ENCODE measurements at places on chromosomes 1 and 21. TPM values are rescaled to one million over a fixed set of nuclear protein-coding genes. Genes with fewer than 3 reads are reported as not detected.
A peak's percentile ranks its signal among the peaks of the same experiment; 100 is the strongest.

DNA sequence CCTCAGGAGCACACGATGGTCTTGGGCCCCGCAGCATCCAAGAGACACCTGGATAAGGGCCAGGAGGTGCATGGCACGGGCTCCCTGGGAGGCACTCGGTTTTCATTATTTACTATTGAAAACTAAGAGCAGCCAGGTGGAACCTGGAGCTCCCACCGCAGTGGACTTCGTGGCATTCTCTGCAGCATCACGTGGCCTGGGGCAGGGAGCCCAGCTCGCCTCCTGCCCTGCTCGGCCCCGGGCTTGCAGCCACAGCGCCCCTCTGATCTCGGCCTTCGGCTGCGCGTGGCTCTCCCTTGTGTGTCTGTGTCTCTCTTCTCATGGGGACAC is 121.6 kb downstream of the SIK1 start:
- no peak overlapping the region for H3K4me3 ChIP-seq
- H3K27me3 ChIP-seq, result peaks cover 3% of the 10 kb centered on the region
- H3K4me1 ChIP-seq, result peaks cover 14% of the 10 kb centered on the region
- H3K27ac ChIP-seq, result no peak overlapping the region
- no peak for DNase-seq

DNA sequence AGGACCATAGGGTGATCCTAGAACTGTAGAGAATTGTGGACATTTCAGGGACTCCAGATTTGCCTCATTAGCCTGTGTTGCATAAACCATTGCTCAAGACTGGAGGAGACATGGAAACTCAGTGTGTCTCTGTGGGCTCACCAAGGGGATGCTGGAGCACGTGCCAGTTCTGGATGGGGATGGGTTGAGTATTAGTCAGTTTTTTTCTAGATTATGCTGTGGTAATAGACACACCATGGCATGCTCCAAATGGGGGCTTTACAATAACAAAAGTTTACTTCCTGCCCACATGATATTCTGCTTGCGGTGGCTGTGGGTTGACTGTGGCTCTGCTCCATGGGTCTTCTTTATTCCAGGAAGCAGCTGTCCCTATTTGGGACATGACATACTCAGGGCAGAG is 125.4 kb downstream of the FOXD2 start:
- H3K27me3 ChIP-seq, result peaks cover 19% of the 10 kb centered on the region
- DNase-seq, result no peak

GRCh38 chr1:210678306-210678705 is 349.6 kb downstream of the HHAT start:
- peaks cover 3% of the 10 kb centered on the region for H3K4me1 ChIP-seq
- no peaks in the 10 kb centered on the region for H3K36me3 ChIP-seq
- no peak overlapping the region for H3K27ac ChIP-seq
- H3K4me3 ChIP-seq, result no peak overlapping the region
- no peaks in the 10 kb centered on the region for H3K27me3 ChIP-seq

- peak overlapping the region; percentile 65 for H3K27ac ChIP-seq
- H3K4me1 ChIP-seq, result peaks cover 35% of the 10 kb centered on the region
- peaks cover 9% of the 10 kb centered on the region for H3K27me3 ChIP-seq
- no peaks in the 10 kb centered on the region for H3K36me3 ChIP-seq
These were observed 8.7 kb downstream of the FGR start for GRCh38 chr1:27626031-27626935.

GRCh38 chr1:203528063-203528462 is 34.1 kb downstream of the OPTC start:
- no peak for DNase-seq
- H3K4me3 ChIP-seq, result no peak overlapping the region
- H3K36me3 ChIP-seq, result no peaks in the 10 kb centered on the region
- peaks cover 2% of the 10 kb centered on the region for H3K4me1 ChIP-seq
- no peak overlapping the region for H3K27ac ChIP-seq
- no peaks in the 10 kb centered on the region for H3K27me3 ChIP-seq

DNA sequence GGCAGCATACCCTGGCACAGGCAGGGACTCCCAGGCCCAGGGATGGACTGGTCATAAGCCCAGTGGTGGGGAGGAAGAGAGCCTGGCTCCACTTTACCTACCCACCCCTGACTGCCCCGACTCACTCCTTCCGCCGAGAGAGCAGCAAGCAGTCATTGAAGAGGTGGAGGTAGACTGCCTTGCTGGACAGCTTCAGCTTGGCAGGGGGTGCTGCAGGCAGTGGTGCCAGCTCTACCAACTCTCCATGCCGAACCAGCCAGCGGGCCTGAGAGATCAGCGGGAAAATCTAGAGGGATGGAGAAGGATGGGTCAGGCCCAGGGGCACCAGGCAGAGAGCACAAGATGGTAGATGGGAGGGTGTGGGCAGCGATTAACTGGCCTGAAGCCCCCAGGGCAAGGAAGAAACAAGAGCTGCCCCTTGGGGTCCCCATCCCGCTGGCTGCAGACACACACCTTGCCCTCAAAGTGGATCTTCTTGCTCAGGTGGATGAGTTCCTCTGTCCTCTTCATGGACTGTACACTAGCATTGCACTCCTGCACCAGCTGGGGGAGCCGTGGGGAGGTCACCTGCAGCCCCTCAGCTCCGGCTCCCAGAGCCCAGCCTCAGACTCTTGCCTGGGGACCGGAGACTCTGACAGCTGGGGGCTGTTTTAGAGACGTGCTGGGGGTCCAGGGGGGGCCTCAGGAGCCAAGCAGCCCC is 7.7 kb downstream of the ARHGEF19 start:
- no peaks in the 10 kb centered on the region for H3K36me3 ChIP-seq
- no peak overlapping the region for H3K27ac ChIP-seq
- DNase-seq, result peak; percentile 66

DNA sequence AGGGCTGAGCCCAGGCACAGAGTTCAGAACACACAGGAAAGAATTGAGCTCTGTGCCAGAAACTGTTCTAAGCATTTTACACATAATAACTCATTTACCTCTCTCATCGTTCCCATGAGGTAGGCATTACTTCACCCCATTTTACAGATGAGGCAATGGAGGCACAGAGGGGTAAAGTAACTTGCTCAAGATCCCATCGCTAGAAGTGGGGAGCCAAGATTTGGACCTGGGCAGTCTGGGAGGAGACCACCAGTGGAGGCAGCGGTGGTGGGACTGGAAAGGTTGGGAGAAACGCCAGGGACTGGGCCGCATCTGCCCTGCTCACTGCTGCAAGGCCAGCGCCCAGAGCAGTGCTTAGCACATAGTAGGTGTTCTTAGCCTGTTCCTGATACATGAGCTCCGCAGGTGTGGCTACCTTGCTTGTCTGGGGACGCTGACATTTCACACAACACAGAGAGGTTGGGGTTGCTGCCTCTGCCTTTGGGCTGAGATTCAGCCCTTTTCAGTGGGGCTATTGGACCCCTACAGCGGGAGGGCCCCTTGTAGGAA is 27.8 kb upstream of the EPS8L3 start:
- no peaks in the 10 kb centered on the region for H3K27me3 ChIP-seq
- peaks cover 90% of the 10 kb centered on the region for H3K4me1 ChIP-seq
- DNase-seq, result peak; percentile 38
- H3K4me3 ChIP-seq, result no peak overlapping the region

GRCh38 chr1:19384772-19385187 is 72.7 kb downstream of the SLC66A1 start:
- H3K27ac ChIP-seq, result no peak overlapping the region
- peaks cover 23% of the 10 kb centered on the region for H3K36me3 ChIP-seq
- H3K4me1 ChIP-seq, result peaks cover 23% of the 10 kb centered on the region
- H3K4me3 ChIP-seq, result no peak overlapping the region

DNA sequence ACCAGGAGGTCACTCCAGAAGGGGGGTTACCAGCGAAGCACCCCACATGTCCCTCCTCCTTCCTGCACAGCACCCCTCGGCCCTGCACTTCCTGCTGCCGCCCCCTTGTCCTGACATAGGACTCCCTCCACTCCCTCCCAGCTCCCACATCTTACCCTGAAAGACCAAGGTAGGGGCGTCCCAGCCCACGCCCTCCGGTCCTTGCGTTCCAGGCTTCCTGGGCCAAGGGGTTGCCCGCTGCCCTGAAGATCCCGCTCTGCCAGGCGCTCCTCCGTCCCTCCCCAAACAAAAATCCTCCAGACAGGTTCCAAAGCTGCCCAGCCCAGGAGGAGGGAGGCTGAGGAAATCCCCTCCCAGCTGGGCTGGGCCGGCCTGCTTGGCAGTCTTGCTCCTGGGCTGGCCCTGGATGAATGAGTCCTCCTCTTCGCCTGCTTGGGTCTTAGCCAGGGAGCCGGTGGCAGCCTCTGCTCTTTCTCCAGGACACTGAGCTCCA is at the start of gene RHBDL2:
Gene RHBDL2 (minus strand): TSS at position 304 of the 493 bp plus-strand sequence. CDS start 22,618 bp downstream, outside the sequence.
- no peak within 1 kb of the TSS for H3K4me3 ChIP-seq
- DNase-seq, result no peak

DNA sequence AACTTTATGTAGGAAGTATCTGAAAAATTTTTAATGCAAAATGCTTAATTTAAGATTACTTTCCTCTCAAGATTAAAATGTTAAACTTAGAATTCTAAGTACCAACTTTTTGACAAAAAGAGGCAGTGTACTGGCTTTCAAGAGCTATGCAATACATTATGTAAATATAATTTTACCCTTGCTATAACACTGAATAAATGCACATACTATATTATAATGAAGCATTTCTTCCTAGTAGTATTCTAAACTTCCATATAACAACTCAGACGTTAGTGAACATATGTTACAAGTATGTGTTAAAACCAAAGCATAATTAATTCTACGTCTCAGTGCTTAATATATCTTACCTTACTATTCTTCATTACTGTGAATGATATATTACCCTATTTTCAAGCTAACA is 58.5 kb downstream of the RGS21 start:
- H3K4me3 ChIP-seq, result no peak overlapping the region
- peaks cover 2% of the 10 kb centered on the region for H3K27me3 ChIP-seq
- H3K36me3 ChIP-seq, result no peaks in the 10 kb centered on the region
- no peaks in the 10 kb centered on the region for H3K4me1 ChIP-seq

DNA sequence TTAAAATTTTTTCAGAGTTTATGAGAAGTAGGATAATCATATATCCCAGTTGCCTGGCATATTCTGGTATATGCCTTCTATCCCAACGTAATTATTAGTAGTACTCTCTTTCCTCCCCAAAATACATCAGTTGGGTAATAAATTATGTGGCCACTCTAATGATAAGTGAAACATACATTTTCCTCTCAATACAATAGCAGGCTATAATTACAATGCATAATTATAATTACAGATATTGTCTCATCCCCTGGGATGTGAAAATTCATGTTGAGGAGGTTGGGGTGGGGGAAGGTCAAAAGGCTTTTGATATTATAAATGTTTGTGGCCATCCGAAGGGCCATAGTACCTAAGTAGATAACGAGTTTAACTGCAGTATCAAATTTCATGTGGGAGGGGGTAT is 277.1 kb downstream of the ST6GALNAC3 start:
- DNase-seq, result no peak
- H3K27ac ChIP-seq, result no peak overlapping the region
- no peaks in the 10 kb centered on the region for H3K4me1 ChIP-seq

DNA sequence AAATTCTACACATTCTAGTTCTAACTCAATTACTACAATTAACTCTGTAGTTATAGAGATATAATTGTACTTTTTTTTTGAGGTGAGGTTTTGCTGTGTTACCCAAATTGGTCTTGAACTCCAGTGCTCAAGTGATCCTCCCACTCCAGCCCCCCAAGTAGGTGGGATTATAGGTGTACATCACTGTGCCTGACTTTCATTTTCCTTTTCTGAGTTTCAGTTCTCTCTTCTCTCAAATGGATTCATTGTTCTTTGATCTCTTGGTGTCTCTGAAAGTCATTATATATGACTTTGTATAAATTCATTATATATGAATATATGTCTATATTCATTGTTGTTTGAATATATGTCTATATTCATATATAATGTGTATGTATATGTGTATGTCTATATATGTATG is 74.0 kb upstream of the GALNT2 start:
- H3K4me3 ChIP-seq, result no peak overlapping the region
- peaks cover 6% of the 10 kb centered on the region for H3K27me3 ChIP-seq
- no peak overlapping the region for H3K27ac ChIP-seq
- H3K4me1 ChIP-seq, result no peaks in the 10 kb centered on the region

DNA sequence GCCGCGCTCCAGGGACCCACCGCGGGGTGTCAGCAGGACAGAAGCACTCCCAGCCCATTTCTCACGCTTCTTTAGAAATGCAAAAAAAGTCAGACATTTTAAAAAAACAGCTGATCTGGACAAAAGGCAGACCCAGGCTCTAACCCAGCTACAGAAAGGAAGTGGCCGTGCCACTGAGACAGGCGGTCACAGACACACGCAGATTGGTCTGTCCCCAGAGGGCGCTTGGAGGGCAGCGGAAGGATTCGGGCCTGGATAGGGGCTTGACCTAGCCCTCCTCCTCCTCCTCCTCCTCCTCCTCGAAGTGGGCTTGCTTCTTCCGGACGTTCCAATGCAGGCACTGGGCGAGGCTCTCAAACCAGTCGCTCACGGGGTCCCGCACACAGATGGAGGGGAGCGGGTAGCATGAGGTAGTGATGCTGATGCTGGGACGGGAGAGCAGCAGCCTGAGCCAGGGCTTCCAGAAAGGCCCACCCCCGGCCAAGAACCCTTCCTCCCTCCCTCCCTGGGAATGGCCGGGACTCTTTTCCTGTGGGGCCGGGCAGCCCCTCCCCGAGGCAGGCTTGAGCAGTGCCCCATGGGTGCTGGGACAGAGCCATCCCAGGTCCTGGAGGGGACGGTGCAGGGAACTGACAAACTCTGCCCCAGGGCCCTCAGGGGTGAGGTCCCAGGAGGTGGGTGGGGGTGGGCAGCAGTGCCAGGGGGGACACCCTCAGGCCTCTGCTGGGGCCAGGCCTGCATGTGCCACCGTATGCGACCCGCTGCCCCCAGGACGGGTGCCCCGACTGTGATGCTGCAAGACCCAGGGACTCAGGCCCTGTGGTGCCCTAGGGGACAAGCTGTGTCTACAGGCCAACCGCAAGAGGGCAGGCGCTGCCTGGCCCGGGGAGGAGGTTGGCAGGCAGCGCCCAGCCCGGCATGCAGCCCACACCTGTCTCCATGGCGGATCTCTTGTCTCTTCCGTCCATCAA is 25.3 kb downstream of the NADK start:
- no peak overlapping the region for H3K4me3 ChIP-seq
- H3K36me3 ChIP-seq, result peaks cover 8% of the 10 kb centered on the region
- no peak overlapping the region for H3K27ac ChIP-seq
- no peaks in the 10 kb centered on the region for H3K27me3 ChIP-seq

GRCh38 chr21:25400427-25400826 is 206.9 kb downstream of the MRPL39 start:
- H3K27ac ChIP-seq, result no peak overlapping the region
- H3K27me3 ChIP-seq, result peaks cover 6% of the 10 kb centered on the region
- no peak overlapping the region for H3K4me3 ChIP-seq
- no peak for DNase-seq

GRCh38 chr21:36516281-36516680 is 36.4 kb upstream of the CLDN14 start:
- DNase-seq, result no peak
- H3K4me3 ChIP-seq, result no peak overlapping the region
- no peak overlapping the region for H3K27ac ChIP-seq
- H3K36me3 ChIP-seq, result no peaks in the 10 kb centered on the region

- H3K27ac ChIP-seq, result no peak overlapping the region
- H3K4me1 ChIP-seq, result no peaks in the 10 kb centered on the region
- H3K4me3 ChIP-seq, result no peak overlapping the region
These were observed 16.9 kb downstream of the NTMT2 start for GRCh38 chr1:170162459-170163246.

CASZ1 gene
- total RNA-seq, result 8.8 TPM

KIAA0040 gene
- 64.3 TPM for total RNA-seq

KCNA2 gene
- total RNA-seq, result 3.7 TPM

ADAM30 gene
- total RNA-seq, result not detected

LTN1 gene
- total RNA-seq, result 27.1 TPM

HRNR gene
- total RNA-seq, result not detected

FALEC gene
- 0.59 TPM for total RNA-seq

LCK gene
- total RNA-seq, result 481 TPM

CHRNB2 gene
- total RNA-seq, result not detected

RSPH1 gene
- not detected for total RNA-seq

RGS16 gene
- 1.8 TPM for total RNA-seq

AXDND1 gene
- total RNA-seq, result not detected

FAM43B gene
- total RNA-seq, result not detected
